ENCODE measurements at places on chromosomes 12 and 14.

GRCh38 chr12:26455936-26456574, 260.7 kb downstream of the SSPN start:
- no peak for DNase-seq

GRCh38 chr12:92539110-92539749, 163.6 kb upstream of the PLEKHG7 start:
- no peak for DNase-seq

- DNase-seq = no peak
Observed at GRCh38 chr12:15726027-15726877, 62.9 kb downstream of the EPS8 start.

DNA sequence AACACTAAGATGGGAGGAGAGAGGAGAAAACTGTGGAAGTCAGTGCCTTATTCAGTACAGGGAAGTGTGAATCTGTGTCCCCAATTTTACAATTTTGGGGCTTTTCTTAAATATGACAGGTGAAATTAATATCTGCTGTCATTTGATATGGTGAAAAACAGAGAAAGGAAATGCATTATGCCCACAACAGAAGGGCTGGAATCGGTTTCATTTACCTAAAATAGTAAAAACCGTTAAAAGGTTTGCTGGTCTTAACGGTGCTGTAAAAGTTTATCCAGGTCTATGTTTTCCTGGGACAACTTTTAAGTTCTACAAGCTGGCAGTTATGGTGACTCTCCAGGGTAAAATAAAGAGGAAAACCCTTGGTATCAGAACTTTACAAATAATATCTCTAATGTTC, 310.8 kb downstream of the FUT8 start:
- no peak for DNase-seq

DNA sequence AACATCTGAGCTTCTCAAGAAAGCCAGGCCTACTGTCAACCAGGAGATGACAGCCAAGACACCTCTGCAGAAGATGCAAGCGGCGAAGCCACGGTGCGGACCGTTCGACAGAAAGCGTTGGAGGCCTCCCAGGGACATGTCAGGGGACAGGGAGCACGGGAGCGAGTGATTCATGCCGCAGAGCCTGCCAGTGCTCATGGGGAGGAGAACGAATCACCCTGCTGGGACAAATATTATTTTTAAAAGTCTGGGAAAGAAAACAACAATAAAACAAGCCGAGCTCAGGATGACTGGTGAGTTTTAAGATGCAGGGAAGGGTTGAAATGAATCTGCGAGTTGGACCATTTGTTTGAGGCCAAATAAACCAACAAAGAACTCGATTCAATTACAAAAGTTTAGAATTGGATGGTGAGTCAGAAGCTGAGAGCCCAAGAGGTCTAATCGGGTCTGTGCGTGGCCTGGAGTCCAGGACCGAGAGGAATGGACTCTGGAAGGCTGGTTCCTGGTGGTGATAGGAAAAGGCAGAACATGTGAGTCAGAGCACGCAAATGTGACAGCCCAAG, 91.0 kb downstream of the RBM19 start:
- no peak for DNase-seq

GRCh38 chr14:96047101-96047500, 7.9 kb downstream of the C14orf132 start:
- no peak for DNase-seq

DNA sequence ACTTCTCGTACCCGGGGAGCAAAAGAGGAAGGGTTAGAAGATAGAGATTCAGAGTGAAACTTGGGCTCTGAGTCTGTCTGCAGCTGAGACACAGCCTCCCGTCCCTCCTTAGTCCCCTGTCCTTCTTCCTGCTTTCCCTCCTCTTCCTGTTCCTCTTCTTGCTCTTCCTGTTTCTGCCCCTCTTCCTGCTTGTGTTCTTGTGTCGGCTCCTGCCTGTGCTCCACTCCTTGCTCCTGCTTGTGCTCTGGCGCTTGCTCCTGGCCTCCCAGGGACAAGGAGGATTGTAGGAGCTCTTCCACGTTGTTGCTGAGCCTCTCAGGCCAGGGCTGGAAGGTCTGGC, 3.0 kb downstream of the ACRBP start:
- no peak for DNase-seq

DNA sequence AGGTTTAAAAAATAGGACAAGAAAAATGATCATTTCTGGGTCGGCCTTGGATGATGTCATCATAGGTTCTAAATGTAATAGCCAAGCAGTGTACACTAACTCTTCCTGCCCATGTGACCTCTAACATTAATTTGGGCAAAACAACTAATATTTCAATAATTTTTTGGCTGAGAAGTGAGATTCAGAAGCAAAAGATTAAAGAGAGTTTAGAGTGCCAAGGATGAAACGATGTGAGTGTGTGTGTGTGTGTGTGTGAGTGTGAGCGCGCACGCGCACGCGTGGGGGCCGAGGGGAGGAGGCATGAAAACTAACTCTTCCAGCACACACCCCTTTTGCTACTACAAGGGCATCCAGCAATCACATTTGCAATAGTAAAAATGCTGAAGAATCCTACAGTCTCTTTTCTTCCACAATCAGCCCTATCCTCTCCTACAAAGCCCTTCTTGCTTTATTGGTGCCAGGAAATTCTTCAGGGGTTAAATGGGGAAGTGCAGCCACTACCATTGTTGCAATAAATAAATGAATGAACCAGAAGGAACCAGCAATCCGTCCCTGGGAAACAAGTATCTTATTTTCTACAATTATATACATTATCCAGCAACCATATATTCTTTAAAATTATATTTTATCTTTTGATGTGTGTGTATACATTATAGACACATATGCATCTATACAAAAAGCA, 52.9 kb downstream of the PEBP1 start:
- no peak for DNase-seq

DNA sequence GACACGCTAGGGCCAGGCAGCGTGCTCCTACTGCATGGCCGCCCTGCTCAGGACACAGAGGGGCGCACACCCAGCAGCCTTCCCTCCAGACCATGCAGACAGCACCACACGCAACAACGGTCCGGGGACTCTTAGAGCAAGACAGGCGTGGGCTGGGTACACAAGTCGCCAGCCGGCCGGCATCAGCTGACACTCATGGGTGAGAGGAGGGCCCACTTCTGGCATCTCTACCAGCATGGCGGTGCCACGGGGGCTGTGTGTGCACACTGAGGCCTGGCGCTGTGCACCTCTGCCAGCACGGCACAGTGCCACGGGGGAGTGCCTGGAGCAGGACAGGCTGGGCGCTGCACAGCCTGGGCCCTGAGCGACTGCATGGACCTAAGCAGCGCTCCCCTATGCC, 6.7 kb upstream of the BTBD6 start:
- DNase-seq = no peak

- no peak for DNase-seq
Observed at GRCh38 chr12:104285740-104286515, 17.6 kb upstream of the EID3 start.

- DNase-seq = no peak
Observed at GRCh38 chr14:54489318-54489683, 521 bp upstream of the GMFB start.

- DNase-seq = no peak
Observed at GRCh38 chr12:113365639-113366395, 7.4 kb downstream of the PLBD2 start.

DNA sequence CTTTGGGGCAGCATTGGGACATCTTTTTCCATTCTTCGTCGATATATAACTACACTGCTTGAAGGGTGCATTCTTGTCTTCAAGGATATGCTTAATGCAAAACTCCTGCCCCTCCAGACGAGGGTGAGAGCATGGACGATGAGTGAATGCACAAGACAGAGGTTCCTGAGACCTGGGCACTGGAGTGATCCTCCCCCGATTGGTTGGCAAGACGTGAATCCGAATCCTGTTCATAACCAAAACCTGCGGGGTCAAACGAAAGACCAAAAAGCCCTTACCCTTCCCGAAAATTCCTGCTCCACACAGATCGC, 684 bp downstream of the KANSL2 start:
- peak; percentile 44 for DNase-seq

- DNase-seq = no peak
Observed at GRCh38 chr12:127231371-127231770, 1035.6 kb upstream of the TMEM132C start.

GRCh38 chr14:99479160-99479905, 1.3 kb downstream of the SETD3 start:
- DNase-seq = no peak

- no peak for DNase-seq
Observed at GRCh38 chr12:102026728-102027127, 35.1 kb downstream of the WASHC3 start.

- no peak for DNase-seq
Observed at GRCh38 chr12:10048526-10048925, 18.0 kb downstream of the CLEC9A start.

Data from D341Med (cell line).